ENCODE measurements at places on chromosomes 12 and 14. TPM values are rescaled to one million over a fixed set of nuclear protein-coding genes. Genes with fewer than 3 reads are reported as not detected.
A peak's percentile ranks its signal among the peaks of the same experiment; 100 is the strongest.

Gene CD69
- 111 TPM for total RNA-seq

Gene LRP6
- total RNA-seq: 5.8 TPM

Gene ANKS1B
- total RNA-seq: 1.3 TPM

Gene IRF2BPL
- 32.8 TPM for total RNA-seq

Gene TPH2
- not detected for total RNA-seq

Gene FGD6
- 0.45 TPM for total RNA-seq

Gene KRT71
- not detected for total RNA-seq

GRCh38 chr12:104342635-104343249, 39.2 kb downstream of the EID3 start:
- DNase-seq: no peak
- H3K4me3 ChIP-seq: no peak overlapping the region
- H3K36me3 ChIP-seq: peaks cover 55% of the 10 kb centered on the region
- H3K27me3 ChIP-seq: no peaks in the 10 kb centered on the region

- no peaks in the 10 kb centered on the region for H3K27me3 ChIP-seq
- H3K4me3 ChIP-seq: no peak overlapping the region
- H3K27ac ChIP-seq: no peak overlapping the region
- no peak for DNase-seq
- H3K4me1 ChIP-seq: peaks cover 12% of the 10 kb centered on the region
- no peaks in the 10 kb centered on the region for H3K36me3 ChIP-seq
Measured at GRCh38 chr14:97538749-97539410, 741.7 kb downstream of the VRK1 start.

DNA sequence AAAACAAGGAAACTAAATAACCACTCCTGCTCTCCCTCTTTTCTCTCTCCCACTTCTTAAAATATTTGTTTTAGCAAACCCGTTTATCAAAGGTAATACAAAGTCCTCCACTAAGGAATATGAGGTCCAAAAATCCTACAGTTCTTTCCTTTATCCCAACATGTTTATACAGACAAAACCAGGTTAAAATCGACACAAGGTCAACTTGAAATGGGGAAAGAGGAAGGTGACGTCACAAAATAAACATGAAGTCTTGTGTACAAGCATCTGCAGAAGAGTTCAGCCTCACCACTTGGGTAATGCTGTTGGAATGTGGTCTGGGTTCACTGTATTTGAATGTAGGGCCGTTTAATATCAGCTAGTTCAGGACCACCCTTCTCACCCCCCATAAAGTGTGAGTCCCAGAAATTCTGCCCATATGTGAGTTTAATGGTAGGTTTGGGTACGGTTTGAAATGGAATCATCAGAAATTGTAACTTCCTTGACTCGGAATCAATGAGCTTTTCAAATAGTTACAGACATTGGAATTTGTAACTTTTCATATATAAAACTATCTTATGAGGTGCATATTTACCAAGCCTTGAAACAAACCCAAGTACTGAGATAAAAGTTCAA, 120.0 kb upstream of the SLC38A2 start:
- no peak overlapping the region for H3K4me3 ChIP-seq
- no peaks in the 10 kb centered on the region for H3K27me3 ChIP-seq
- DNase-seq: no peak
- H3K4me1 ChIP-seq: no peaks in the 10 kb centered on the region
- peaks cover 11% of the 10 kb centered on the region for H3K36me3 ChIP-seq
- no peak overlapping the region for H3K27ac ChIP-seq

DNA sequence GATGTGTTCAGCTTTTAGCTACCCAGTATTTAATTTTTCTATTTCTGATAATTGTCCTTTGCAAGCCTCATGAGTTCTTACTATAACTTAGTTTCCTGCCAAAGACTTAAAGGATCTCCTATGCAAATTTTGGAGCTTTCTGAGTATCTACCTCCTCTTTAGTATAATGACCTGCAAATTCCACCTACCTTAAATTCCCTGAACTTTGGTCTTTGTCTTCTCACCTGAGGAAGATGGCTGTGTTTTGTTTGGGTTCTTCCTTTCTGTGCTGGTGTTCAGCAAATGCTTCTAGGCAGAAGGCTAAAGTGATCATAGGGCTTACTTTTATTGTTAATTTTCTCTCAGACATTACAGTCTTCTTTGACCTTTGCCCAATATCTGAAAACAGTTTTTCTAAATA, 142.8 kb downstream of the FUT8 start:
- DNase-seq: no peak
- peaks cover 8% of the 10 kb centered on the region for H3K4me1 ChIP-seq
- no peak overlapping the region for H3K4me3 ChIP-seq
- no peak overlapping the region for H3K27ac ChIP-seq
- H3K27me3 ChIP-seq: no peaks in the 10 kb centered on the region

- no peaks in the 10 kb centered on the region for H3K4me1 ChIP-seq
- H3K27ac ChIP-seq: no peak overlapping the region
- DNase-seq: no peak
- no peak overlapping the region for H3K4me3 ChIP-seq
- no peaks in the 10 kb centered on the region for H3K36me3 ChIP-seq
Measured at GRCh38 chr12:109609342-109609741, 35.7 kb downstream of the MVK start.

GRCh38 chr12:111270239-111270638, 98.7 kb downstream of the PHETA1 start:
- no peaks in the 10 kb centered on the region for H3K36me3 ChIP-seq
- no peak overlapping the region for H3K27ac ChIP-seq
- DNase-seq: no peak
- no peaks in the 10 kb centered on the region for H3K4me1 ChIP-seq
- H3K4me3 ChIP-seq: no peak overlapping the region

DNA sequence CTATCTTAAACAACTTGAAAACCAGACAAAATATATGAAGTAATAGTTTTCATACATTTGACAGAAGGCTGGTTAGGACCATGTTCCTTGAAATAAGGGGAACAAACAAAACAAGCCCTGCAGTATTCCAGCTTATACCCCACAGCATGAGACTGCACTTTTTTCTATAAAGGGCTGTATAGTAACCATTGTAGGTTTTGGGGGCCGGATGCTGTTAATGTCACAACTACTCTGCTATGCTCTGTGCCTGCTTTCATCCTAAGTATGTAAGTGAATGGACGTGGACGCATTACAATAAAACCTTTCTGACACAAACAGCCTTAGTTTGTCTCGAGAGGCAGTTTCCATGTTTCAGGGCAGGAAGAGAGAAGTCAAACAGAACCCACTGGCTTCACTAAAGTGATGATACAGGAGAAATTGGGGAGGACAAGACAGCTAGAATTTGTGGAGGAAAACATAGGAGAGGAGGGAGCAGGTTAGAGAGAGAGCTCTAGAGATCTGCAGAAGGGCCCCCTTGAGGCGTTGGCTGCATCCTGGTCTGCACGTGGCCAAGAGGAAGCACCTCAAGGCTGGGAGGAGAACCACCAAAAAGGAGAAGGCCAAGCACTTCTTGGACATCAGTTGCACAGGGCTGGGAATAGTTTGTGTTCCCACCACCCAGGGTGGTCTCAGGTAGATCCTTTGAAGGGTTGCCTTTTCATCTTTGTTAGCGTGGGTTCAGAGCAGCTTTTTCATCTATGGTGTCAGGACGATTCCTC, 63.7 kb downstream of the TRAF3 start:
- peak overlapping the region; percentile 27 for H3K27ac ChIP-seq
- H3K4me3 ChIP-seq: no peak overlapping the region
- peaks cover 39% of the 10 kb centered on the region for H3K36me3 ChIP-seq
- no peak for DNase-seq
- H3K27me3 ChIP-seq: no peaks in the 10 kb centered on the region
- H3K4me1 ChIP-seq: peaks cover 10% of the 10 kb centered on the region

DNA sequence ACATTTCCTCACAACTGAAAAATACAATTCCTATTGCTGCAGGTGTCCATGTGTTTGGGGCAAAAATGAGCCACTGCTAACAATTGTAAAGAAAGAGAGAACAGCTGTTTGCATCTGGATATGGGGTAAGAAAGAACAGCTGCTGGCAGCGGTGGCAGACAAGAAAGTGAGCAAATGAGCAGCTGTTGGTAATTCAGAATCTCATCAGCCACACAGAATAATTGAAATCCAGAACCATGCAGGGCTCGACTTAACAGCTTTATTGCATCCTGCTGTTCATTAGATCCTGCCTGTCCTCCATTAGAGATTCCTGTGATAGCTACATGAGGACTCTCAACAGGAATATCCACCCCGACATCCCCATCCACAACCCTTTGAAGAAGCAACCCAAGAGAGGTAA, 62.5 kb upstream of the TSPAN8 start:
- no peak overlapping the region for H3K27ac ChIP-seq
- no peaks in the 10 kb centered on the region for H3K36me3 ChIP-seq
- H3K4me1 ChIP-seq: no peaks in the 10 kb centered on the region

GRCh38 chr12:79769189-79769859, 78.6 kb upstream of the PAWR start:
- peaks cover 7% of the 10 kb centered on the region for H3K36me3 ChIP-seq
- H3K27me3 ChIP-seq: no peaks in the 10 kb centered on the region
- no peaks in the 10 kb centered on the region for H3K4me1 ChIP-seq
- DNase-seq: no peak
- no peak overlapping the region for H3K27ac ChIP-seq
- no peak overlapping the region for H3K4me3 ChIP-seq

DNA sequence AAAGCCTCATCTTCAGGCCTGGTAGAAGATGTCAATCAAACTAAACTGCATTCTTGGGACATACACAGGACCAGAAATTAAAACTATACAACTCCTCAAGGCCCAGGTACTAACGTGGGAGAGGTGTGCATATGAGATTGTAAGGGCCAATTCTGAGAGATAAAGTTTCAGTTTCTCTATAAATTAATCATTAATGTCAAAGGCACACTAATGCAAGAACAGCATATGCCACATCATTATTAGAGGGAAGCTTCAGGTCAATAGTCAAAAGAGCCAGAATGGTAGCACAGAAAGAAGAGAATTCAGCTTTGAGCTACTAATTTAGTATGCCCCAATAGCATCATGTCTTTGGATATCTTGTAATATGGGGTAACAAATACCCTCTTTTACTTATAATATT, 744.9 kb upstream of the MGAT4C start:
- H3K27ac ChIP-seq: no peak overlapping the region
- no peaks in the 10 kb centered on the region for H3K36me3 ChIP-seq
- H3K27me3 ChIP-seq: no peaks in the 10 kb centered on the region
- DNase-seq: no peak

DNA sequence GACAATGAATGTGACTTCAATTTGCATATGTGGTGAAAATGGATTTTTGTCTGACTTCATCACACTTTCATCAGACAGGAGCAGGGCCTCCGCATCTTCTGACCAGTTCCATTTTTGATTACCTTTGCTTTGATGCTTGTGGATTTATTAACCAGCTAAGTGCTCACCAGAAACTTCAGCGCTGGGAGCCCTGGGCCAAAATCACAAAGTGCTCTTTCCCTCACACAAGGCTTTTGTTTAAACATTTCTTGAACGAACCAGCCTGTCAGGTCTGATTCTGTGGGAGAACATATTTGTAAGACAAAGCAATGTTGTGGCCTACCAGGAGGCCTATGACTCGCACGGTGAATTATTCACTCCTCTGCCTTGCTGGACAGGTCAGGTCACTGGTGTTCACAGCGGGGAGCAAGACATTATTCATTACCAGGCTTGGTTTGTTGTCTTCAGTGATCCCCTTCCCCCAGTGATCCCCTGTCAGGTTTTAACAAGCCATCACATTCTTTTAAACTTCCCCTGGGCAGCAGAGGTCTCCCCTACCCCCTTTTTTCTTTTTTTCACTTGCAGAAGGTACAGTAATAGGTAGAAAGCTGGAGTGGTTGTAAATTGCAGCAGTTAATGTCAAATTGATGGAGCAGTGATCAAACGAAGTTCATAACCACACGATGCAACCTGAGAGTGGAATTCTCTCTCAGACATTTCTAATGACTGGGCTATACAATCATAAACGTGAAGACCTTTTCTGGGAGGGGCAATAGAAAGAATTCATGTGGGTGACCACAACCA, 167.5 kb upstream of the PRICKLE1 start:
- no peak overlapping the region for H3K4me3 ChIP-seq
- no peaks in the 10 kb centered on the region for H3K27me3 ChIP-seq
- no peak overlapping the region for H3K27ac ChIP-seq
- H3K4me1 ChIP-seq: no peaks in the 10 kb centered on the region

- peaks cover 88% of the 10 kb centered on the region for H3K36me3 ChIP-seq
- DNase-seq: no peak
- H3K4me3 ChIP-seq: peak overlapping the region; percentile 57
- peak overlapping the region; percentile 99 for H3K27ac ChIP-seq
- peaks cover 48% of the 10 kb centered on the region for H3K4me1 ChIP-seq
Measured at GRCh38 chr12:118034429-118035189, 18.1 kb downstream of the RFC5 start.

DNA sequence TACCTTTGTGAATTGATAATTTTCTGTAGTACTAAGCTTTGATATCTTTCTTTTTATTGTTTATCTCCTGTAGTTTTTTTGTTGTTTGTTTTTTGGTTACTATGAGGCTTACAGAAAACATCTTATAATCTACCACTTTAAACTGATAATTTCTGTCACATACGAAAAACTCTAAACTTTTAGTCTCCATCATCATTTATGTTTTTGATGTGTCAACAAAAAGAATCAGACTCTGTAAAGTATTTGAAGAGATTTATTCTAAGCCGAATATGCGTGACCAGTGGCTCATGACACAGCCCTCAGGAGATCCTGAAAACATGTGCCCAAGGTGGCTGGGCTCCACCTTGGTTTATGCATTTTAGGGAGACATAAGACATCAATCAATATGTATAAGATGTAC, 167.1 kb upstream of the ARHGAP5 start:
- no peak overlapping the region for H3K27ac ChIP-seq
- DNase-seq: no peak
- H3K4me3 ChIP-seq: no peak overlapping the region

DNA sequence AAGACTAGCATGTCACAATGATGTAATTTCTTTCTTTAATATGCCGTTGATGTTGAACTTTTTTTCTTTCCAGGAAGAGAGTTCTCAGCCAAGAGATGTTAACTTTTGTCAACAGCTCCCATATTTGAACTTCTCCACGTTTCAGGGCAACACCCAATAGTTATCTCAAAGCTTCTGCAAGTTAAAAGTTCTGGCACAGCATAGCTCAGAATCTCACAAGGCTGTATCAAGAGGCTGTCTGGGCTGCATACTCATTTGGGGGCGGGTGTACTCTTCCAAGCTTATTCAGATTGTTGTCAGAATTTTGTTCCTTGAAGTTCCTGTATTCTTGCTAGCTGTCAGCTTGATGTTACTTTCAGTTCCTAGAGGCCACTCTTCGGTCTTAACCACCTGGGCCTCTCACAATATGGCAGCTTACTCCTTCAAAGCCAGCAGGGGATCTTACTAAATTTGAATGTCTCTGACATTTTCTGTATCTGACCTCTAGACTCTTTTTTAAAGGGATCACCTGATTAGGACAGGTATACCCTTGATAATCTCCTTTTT, 38.9 kb downstream of the KCNC2 start:
- no peaks in the 10 kb centered on the region for H3K36me3 ChIP-seq
- H3K4me1 ChIP-seq: no peaks in the 10 kb centered on the region
- no peak overlapping the region for H3K27ac ChIP-seq
- H3K4me3 ChIP-seq: no peak overlapping the region

- no peak for DNase-seq
- no peaks in the 10 kb centered on the region for H3K36me3 ChIP-seq
- H3K27me3 ChIP-seq: no peaks in the 10 kb centered on the region
Measured at GRCh38 chr14:76077340-76077739, 74.4 kb upstream of the GPATCH2L start.

- H3K4me3 ChIP-seq: no peak overlapping the region
- no peak overlapping the region for H3K27ac ChIP-seq
- H3K27me3 ChIP-seq: no peaks in the 10 kb centered on the region
- DNase-seq: no peak
- H3K4me1 ChIP-seq: peaks cover 24% of the 10 kb centered on the region
Measured at GRCh38 chr12:92295523-92295922, 149.9 kb upstream of the BTG1 start.

All from activated CD4-positive, alpha-beta T cell treated with anti-CD3 and anti-CD28 coated beads, Interleukin-2, amount 10 ng/mL, durations not matched to agents 24 days and 14 days (primary cell).